ENCODE measurements at places on chromosomes 2 and 18.

- no peak for DNase-seq
Observed at GRCh38 chr2:7976206-7976605, 705.6 kb upstream of the ID2 start.

DNA sequence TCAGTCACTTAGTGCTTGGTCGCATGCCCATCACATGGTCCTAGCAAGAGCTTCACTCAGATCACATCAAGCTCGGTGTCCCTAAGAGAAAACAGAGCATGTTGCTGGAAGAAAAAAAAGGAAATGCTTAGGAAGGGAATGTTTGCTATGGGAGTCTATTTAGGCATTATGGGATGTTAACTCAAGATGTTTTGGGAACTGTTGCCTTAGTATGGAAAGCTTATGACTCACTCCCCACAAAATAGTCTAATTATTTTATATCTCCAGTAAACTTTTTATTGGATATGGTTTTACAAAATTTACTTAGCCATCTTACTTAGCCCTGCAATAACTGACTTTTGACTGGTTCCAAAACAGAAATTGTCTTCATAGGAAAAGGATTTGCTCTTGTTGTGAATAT lies 439.5 kb upstream of the ZEB2 start:
- no peak for DNase-seq

DNA sequence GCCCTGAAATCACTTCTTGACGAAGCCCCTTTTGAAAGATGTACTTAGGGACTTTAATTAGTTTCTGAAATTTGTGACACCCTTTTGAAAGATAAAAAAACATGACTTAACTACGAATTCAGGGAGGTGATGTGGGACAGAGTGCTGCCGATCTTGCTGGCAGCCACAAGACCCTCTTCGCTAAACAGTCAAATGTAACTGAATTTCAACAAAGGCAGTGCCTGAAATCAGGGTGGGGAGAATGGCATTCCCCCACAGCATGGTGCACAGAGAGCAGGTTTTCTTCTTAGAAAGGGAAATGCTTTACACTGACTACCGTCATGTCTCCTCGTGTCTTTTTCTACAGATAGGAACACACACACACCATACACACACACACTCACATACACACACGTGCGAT lies 640.2 kb upstream of the POU3F3 start:
- no peak for DNase-seq

DNA sequence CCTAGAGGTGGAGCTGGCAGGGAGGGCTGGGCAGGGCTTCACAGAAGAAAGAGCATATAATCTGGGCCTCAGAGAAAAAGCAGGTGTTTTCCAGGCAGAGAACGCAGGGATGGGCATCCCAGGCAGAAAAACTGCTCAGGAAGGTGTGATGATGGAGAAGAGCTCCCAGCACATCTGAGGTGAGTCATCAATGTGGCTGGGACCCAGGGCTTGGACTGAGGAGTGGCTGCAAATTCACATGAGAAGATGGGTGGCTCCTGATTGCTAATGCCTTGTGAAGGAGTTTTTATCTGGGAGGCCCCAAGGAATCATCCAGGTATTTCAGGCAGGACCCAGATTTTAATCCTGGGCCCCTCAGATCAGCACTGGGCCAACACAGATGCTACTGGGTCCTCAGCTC lies 10.2 kb downstream of the IL1F10 start:
- DNase-seq = no peak

DNA sequence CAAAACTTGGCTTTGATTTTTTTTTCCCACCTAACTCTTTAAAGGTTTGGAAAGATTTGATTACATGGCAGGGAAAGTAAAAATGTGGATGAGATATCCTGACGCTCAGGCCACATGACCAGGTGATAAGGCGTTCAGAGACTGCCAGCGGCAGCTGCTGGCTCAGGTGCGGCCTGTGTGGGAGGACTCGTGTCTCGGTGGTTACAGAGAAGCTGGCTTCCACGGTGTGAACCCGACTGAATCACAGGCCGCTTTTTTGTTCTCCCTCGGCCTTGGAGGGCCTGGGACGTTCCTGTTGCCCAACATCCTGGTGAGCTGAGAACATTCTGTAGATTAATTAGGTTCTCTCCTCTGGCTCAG lies 124.2 kb upstream of the ZNF516 start:
- DNase-seq = no peak

GRCh38 chr18:60372596-60372995 lies at the start of gene MC4R:
Gene MC4R (minus strand): TSS chr18:60372775. CDS start chr18:60372349, 426 bp downstream.
- DNase-seq = no peak

- no peak for DNase-seq
Observed at GRCh38 chr18:45103319-45104048, 422.8 kb downstream of the SETBP1 start.

DNA sequence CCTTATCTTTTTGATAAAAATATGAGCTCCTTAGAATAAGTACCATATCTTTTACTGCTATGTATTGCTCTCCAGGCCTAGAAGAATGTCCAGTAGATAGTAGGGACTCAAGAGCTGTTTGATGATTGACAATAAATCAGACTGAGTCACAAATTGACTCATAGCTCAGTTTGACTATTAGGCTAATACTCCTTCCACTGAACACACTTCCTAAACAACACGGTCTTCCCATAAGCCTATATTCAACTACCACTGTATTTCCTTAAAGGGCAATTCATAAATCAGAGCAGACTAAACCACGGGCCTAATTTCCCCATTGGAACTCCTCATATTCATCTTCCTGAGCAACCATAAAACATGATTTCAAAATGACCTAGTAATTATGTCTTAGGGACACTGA lies 258.5 kb downstream of the ALK start:
- no peak for DNase-seq

- DNase-seq = no peak
Observed at GRCh38 chr2:10333966-10334365, 31.3 kb downstream of the HPCAL1 start.

GRCh38 chr2:85853499-85854165 lies 35.2 kb downstream of the ST3GAL5 start:
- DNase-seq = peak; percentile 66

GRCh38 chr2:15605721-15606120 lies 14.1 kb downstream of the DDX1 start:
- DNase-seq = no peak

- no peak for DNase-seq
Observed at GRCh38 chr2:169260846-169261642, 101.3 kb downstream of the LRP2 start.

GRCh38 chr2:66495788-66496640 lies 61.1 kb downstream of the MEIS1 start:
- no peak for DNase-seq

GRCh38 chr18:3138274-3138975 lies 81.3 kb downstream of the MYOM1 start:
- no peak for DNase-seq

DNA sequence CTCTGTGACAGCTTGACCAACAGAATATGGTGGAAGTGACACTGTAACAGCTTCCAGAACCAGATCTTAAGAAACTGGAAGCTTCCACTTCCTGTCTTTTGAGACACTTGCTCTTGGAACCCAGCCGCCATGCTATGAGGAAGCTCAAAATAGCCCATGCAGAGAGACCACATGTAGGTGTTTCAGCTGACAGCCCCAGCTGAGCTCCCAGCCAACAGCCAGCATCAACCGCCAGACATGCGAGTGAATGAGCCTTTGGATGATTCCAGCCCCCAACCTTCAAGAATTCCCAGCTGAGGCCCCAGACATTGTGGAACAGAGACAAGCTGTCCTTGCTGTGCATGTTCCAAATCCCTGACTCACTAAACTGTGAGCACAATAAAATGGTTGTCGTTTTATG lies 27.9 kb downstream of the ACVR1 start:
- no peak for DNase-seq

DNA sequence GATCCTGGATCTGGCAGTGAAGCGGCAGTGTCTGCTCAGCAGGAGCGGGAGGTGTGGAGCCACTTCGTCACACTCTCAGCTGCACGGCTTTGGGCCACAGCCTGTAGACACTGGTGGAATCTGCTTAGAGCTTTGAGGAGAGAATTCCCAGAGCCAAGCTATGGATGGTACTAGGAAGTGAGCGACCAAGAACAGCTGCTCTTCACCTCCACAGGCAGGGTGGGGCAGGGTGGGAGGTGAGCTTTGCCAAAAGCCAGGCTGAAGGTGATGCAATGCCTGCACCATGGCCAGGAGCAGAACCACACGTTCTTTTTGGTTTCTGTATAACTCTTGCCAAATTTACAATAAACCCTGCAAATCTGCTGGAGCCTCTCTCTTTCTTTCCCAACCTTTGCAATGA lies 226.1 kb downstream of the ANKRD30B start:
- DNase-seq = no peak

DNA sequence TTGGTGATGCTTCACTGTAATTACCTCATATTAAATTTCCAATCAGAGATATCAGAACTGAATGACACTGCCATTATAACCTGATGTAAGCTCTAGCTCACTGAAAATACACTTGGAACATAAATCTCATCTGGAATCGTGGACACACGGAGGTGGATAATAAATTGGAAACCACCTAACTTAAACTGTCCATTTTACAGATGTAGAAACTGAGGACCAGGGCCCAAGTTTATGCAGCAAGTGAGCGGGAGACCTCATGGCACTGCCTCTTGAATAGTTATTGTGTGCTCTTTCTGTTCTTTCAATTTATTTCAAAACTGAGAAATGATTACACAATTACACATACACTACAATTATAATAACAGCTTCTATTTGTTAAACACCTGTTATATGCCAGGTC lies 20.8 kb downstream of the CCDC68 start:
- DNase-seq = no peak

GRCh38 chr2:226644399-226644865 lies 155.2 kb downstream of the IRS1 start:
- DNase-seq = no peak

- no peak for DNase-seq
Observed at GRCh38 chr2:85950743-85951142, 62.0 kb upstream of the ST3GAL5 start.

DNA sequence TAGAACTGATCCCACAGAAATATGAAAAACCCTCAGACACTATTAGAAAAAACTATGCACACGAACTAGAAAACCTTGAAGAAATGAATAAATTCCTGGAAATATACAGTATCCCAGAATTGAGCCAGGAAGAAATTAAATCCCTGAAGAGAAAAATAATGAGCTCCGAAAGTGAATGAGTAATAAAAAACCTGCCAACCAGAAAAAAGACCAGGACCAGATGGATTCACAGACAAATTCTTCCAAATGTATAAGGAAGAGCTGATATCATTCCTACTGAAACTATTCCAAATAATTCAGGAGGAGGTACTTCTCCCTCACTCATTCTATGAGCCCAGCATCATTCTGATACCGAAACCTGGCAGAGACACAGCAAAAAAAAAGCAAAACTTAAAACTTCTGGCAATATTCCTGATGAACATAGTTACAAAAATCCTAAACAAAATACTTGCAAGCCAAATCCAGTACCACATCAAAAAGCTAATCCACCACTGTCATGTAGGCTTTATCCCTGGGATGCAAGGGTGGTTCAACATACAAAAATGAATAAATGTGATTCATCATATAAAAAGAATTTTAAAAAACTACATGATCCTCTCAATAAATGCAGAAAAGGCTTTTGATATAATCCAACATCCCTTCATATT lies 1397.6 kb upstream of the DDX18 start:
- DNase-seq = no peak
